ENCODE measurements at places on chromosomes 2 and 18.

DNA sequence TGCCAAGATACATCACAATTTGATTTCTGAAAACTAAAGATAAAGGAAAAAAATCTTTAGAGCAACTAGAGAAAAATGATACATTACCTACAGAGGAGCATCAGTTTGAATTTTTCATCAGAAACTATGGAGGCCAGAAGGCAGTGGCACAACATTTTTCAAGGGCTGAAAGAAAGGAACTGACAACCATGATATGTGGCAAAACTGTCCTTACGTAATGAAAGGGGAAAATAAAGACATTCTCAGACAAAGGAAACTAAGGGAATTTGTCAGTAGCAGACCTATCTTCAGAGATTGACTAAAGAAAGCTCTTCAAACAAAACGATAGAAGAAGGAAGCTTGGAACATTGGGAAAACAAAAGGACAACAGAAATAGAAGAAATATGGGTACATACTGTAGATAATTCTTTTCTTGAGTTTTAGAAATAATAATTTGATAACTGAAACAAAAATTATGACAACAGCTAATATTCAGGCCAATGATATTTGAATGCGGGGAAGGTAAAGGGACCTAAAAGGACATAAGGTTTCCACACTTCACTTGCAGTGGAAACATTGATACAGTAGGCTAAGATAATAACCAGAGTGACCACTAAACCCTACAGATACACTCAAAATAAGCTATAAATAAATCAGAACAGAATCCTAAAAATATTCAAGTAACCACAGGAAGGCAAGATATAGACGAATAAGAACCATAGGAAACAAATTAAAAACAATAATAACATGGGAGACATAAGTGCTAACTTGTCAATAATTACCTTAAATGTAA is 70.0 kb upstream of the NPAS2 start:
- no peak for DNase-seq

DNA sequence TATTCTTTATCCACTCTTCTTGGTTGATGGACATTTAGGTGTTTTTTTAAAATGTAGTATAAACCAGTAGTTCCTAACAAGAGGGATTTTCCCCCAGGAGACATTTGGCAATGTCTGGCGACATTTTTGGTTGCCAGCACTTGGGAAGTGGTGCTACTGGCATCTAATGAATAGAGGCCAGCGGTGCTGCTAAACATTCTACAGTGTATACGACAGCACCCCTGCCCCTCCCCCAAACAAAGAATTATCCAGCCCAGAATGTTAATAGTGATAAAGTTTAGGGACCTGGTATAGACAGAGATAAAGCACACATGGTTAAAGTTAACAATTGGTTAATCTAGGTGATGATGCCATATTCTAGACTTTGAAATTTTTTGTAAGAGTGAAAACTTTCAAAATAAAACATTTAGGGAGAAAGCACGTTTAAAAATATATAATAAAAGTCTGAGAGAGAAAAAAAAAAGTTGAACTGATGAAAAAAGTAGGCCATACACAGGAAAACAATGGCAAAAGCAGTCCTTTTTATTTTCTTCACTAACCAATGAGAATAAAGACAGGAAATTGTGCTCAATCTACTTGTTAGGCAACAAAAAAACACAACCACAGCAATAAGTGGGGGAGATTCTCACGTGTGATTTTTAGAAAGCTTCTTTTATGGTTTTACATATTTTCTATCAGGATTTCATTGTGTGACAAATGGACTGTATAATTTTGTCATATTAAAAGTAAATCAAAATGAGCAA is 14.8 kb downstream of the FBXO48 start:
- no peak for DNase-seq

DNA sequence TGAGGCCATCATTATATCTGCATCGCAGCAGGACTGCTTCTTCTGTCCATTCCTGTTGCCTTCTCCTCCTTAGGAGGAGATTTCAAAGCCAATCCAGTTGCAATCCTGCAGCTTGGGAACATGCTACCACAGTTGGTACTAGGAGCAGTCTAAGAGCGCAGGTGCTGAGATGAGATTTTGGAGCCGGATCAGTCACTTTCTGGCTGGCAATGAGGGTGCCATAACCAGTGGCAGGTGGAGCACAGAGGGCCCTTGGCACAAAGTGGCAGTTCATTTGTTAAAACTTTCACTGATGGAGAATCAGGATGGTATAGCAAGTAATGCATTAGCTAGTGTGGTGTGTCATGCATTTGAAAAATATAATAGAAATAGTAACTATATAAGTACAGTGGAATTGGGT is 173.7 kb upstream of the ATP5MC3 start:
- no peak for DNase-seq

DNA sequence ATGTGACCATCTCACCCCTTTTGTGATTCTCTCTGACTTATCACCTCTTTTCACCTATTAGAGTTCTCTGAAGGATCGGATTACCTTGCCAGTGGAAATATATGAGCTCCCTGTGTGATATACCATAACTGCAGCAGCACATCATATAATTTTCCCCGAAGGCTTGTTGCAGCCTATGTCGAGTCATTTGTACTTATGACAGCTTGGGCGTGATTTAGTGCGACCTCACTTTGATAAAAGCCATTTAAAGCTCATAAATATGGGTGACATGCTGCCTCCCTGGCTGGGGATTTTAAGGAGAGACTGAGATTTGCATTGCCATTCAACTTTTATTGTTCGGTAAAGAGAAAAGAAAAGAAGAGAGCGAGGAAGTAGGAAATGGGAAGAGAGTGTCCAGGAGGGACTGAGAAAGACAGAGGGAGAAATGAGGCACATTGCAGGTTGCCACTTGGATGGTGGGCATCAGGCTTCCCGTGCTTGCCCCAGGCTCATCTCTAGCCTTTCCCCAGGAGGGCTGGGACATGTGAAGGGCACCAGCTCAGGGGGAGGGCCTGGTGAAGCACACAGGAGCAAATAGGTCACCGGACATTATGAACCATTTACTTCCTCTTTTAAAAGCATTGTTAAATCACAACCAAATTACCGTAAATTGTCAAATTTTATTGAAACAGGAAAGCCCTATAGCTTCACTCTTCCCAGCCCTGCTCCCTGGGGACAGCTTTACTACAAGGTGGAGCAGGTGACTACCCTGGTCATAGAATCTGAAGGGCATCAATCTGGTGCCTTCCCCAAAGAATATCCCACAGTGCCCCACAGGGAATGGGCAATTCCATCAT is 161.3 kb downstream of the SETBP1 start:
- DNase-seq, result no peak

DNA sequence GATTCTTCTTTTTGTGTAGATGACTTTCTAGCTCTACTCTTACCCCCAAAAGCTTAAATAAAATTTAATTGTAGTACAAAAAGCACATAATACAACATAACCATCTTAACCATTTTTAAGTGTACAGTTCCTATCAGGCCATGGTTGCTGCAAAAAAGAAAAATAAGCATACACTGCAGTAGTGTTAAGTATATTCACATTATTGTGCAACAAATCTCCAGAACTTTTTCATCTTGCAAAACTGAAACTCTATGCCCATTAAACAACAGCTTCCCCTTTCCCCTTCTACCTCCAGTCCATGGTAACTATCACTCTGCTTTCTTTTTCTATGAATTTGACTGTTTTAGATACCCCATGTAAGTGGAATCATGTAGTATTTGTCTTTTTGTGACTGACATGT is 18.1 kb downstream of the PPM1B start:
- no peak for DNase-seq

Measured in activated CD4-positive, CD25-positive, alpha-beta regulatory T cell (primary cell).